ENCODE measurements at places on chromosomes 13 and 19.

DNA sequence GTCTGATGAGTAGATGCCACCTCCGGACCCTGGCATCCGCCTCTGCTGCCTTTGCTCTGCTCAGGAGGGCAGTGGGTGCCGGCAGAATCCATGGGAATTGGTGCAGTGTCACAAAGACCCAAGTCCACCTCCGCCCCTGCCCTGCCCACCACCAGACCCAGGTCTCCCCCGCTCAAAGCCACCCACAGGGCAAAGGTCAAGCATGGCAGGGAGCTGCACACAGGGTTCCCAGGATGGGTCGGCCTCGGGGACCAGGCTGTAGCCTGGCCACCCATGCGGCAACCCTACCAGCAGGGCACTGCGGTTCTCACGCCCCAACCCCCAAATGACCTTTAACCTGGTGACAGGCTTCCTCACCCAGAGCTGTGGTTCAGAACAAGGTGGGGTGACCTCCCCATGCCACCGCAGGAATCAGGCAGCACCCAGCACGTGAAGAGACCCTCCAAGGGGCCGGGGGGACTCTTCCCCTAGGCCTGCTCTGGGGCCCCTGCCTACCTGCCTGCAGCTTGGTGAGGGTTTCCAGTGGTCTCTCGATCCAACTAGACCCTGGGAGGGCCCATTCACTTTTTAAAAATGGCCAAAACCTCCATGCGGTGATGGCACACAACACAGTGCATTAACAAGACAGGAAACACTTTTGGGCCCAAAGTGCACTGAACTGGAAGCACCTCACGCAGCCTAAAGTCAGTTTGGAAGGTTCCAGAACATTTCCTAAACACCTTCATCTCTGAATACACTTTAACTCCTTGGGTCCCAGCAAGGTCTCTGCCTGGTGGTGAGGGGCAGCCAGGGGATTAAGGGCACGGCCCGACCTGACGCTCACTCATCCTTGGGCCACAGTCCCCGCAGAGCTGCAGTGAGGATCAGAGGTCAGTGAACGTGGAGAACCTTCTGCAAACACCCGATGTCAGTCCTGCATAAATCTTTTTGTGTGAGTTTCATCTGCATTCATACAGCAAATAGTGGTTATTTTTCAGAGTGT lies 11.0 kb downstream of the GAS6 start:
- no peak for DNase-seq

DNA sequence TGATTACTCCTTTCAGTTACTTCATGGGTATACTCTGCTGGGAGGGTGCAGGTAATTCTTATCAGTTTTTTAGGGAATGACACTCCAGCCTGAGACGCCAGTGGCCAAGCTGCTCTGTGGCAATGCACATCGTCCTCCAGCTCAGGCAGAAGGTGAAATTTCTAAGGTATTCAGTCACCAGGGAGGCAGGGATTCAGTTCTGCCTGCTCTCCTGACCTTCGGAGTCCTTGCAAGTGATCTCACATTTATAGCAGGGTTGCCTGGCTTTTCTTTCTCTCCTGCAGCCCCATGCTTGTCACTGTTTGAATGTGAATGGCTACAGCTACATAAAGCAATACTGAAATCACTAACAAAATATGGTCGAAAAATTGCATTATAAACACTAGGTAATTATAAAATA lies 1447.5 kb downstream of the EFNB2 start:
- DNase-seq, result no peak

GRCh38 chr19:6470173-6470572 lies 6.1 kb downstream of the CRB3 start:
- DNase-seq, result no peak

- DNase-seq, result no peak
These were observed 677 bp upstream of the LRCH1 start for GRCh38 chr13:46552303-46552682.

DNA sequence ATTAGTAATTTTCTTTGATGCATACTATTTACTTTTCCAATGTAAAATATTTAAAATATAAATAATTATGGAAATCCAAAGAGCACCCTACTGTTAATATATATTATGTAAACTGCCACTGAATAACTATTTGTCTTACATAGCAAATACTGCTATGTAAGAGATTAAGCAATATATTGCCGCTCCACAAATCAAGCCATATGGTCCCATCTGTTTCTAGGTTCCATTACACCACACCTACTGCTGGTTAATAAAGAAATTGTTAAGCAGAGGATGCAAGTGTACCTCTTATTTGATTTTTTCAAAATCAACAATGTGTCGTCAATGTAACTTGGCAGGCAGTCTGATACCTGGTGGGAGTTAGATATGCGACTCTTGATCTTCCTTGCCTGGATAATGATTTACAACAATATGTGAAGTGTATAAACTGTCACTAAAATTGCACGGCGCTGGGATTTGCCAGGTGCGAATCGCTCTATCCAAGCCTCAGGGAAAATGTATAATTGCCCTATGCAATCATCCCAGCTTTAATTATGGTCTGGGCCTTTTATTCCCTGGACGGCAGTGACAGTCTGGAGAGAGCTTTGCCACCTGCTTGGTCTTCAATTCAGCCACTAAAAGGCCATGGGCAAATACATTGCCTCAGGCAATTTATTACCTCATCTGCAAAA lies 16.0 kb downstream of the SMAD9 start:
- DNase-seq, result no peak

- no peak for DNase-seq
These were observed 134.2 kb downstream of the FRY start for GRCh38 chr13:32165796-32166195.

DNA sequence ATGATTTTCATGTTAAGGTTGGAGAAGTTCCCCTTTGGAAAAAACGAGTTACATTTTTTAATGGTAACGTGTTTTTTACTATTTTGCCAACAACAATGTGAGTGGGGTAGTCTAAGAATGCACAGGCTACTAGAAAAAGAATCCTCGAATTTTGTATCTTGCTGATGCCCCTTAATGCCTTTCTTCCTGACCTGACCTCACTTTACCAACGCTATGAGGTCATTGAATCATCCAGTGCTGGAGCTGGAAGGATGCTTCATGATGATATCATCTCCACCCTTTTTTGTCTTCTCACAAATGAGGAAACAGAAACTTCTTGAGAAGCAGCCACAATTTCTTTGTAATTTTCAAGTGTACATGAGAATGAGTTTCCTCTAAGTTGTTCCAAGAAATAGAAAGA lies 8.2 kb upstream of the UBL3 start:
- DNase-seq, result no peak

DNA sequence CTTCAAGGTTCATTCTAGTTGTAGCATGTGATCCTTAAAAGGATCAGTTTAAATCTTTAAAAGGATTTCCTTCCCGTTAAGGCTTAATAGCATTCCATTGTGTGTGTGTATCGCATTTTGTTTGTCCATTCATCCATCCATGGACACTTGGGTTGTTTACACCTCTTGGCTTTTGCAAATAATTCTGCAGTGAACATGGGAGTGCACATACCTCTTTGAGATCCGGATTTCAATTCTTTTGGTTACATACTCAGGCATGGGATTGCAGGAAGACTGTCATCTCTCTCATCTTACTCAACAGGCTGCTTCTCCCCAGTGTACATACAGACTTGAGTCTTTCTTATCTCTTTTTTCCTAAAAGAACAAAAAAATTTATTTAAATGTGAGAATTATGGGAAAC lies 1.2 kb downstream of the RNF113B start:
- DNase-seq, result no peak

GRCh38 chr19:31113293-31113692 lies 235.9 kb downstream of the TSHZ3 start:
- no peak for DNase-seq

- no peak for DNase-seq
These were observed 29.8 kb upstream of the EPHX3 start for GRCh38 chr19:15262011-15262410.
